ENCODE measurements at places on chromosomes 7 and 10.

DNA sequence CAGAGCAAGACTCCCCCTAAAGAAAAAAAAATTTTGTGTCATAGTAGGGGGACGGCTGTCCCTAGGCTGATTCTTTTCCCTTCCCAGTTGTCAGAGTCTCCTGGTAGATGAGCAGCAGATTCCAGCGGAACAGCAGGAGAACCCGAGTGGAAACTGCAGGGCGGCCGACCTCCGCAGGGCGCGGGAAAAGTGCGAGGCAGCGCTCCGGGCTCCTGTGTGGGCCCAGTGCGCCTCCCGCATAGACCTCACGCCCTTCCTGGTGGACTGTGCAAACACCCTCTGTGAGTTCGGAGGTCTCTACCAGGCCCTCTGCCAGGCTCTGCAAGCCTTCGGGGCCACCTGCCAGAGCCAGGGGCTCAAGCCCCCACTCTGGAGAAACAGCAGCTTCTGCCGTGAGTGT, 46.0 kb downstream of the ZAN start:
- no peak for DNase-seq

DNA sequence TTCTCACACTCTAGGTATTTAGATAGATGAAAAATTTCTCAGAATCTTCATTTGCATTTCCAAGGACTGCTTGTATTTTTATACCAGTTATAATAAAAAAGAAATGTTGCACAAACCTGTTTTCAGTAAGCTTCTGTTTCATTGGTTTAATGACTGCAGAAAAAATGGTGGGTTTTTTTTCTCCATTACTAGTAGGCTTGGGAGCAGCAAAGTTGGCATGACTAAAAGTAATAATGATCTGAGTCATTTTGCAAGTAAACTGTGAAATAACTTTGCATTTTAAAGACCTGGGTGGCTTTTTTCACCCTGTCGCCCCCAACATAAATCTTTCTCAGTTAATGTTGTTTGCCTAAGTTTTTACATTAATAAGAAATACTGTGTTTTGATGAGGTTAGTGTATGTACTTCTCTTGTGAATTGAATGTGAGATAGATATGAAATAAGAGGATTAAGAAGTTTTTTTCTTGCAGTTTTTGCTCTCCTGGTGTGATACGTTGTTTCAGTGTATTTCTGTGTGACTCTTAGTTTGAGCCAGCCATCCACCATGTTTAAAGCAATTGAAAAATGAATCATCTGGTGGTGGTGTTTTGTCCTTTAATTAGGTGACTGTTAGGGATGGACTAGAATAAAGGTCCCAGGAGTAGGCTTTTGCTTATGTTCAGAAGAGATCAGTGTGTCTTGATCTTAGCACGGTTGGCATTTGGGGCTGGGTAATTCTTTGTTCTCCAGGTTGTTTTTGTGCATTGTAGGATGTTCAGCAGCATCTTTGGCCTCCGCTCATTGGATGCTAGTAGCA, 1.8 kb downstream of the GNAI1 start:
- no peak for DNase-seq

- DNase-seq = peak; percentile 42
Measured at GRCh38 chr10:14588084-14588937, 186.4 kb downstream of the FAM107B start.

GRCh38 chr10:129335396-129335795, 131.6 kb upstream of the MGMT start:
- no peak for DNase-seq

- DNase-seq = no peak
Measured at GRCh38 chr10:3206511-3207157, 34.1 kb upstream of the PITRM1 start.

DNA sequence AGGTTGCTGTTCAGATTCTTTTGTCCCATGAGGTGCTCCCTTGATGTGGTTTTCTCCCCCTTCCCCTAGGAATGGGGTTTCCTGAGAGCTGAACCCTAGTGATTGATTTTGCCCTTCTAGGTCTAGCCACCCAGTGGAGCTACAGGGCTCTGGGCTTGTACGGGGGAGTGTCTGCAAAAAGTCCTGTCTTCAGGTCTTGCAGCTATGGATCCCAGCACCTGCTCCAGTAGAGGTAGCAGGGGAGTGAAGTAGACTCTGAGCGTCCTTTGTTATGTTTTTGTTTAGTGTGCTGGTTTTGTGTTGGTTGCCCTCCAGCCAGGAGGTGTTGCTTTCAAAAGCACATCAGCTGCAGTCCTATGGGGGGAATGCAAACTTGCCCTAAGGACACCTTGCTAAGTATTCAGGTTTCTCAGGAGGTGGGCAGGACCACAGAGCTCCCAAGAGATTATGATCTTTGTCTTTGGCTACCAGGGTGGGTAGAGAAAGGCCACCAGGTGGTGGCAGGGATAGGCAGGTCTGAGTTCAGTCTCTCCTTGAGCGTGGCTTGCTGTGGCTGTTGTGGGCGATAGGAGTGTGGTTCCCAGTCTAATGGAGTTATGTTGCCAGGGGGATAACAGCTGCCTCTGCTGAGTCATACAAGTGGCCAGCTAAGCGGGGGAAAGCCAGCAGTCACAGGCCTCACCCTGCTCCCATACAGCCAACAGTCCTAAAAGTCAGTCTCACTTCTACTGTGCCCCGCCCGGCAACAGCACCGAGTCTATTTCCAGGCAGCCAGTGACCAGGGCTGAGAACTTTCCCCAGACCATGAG, 92.4 kb upstream of the JCAD start:
- no peak for DNase-seq

DNA sequence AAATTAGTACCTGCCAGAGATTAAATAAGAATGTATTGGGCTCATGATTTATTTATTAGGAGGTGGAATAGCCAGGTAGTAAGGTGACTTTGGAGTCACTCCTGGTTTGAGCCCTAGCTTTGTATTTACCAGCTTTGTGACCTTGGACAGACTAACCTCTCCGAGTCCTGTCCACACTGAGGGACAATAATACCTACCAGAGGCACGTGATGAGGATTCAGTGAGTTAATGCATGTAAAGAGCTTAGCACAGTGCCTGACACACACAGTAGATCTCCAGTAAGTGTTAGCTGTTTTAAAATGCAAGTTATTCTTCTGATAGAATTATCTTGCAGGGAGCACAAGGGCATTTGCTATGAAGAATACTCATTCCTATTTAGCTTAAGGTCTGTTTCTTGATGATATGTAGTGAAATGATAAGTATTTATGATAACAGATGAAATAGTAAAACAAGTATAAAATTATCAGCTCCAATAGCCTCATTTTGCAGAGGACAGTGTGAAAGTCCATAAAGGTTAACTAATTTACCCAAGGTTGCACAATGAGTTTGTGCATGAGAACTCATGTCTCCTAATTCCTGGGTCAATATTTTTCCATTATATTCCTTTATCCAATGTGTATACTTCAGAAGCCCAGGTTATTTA, 36.4 kb downstream of the RABGEF1 start:
- DNase-seq = no peak

DNA sequence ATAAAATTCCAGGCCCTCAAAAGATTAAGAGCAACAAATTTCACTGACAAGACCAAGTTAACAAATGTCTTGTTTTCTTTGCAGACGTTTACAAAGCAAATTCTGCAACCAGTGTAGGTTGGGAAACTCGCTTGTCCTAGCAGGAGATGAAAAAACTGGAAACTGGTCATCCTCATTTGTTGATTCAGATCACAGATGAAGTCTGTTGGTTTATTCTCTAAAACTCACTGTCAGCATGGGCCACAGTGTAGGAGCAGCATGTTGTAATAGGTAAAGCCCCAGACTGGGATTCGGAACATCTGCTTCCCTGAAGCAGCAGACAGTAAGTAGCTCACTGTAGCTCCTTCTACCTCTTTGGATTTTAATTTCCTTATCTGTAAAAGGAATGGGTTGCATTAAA, 31.5 kb downstream of the PANK1 start:
- no peak for DNase-seq

DNA sequence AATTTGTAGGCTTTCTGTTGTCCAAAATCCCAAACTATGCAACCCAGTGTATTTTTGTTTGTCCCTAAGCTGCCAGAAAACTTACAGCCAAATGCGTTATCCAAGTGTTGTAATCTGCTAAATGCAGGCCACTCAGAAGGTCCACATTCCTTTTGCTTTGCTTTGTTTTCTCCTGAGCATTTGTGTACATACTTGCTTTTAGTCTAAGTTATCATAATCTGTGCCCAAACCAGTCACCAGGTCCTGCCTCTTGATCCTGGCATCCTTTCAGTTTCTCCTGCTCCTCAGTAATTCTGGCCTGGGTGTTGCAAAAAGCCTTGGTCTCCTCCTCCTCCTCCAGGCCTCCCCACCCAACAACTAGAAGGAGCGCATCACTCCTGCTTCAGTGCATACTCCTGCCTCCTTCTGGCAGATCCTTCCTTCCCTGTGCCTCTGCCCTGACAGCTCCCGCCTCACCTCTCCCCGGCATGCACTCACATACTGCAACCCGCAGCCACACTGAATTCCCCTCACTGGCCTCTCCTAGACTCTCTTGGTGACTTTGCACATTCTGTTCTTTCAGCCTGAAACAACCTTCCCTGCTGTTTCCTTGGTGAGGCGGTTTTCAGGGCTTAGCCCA, 2.3 kb downstream of the DENND2A start:
- no peak for DNase-seq

- no peak for DNase-seq
Measured at GRCh38 chr7:111958431-111958830, 247.8 kb downstream of the DOCK4 start.

DNA sequence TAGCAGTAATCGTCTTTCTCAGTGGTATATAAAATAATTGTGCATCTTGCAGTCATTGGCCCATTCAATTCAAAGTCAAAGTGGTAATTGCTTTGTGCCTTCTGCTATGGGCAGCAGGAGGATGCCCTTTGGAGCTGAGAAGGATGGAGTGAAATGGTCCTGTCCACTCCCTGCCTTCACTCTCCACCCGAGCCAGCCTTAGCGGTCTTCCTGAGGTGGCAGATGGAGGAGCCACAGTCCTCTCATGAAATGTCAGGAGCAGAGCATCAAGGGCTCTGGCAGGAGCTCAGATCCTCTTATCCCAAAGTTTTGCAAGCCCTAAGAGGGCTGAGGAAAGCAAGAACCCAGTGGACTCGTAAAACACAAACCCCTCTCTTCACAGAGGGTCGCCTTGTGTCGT, 199.4 kb downstream of the DYNC1I1 start:
- no peak for DNase-seq

GRCh38 chr10:86024281-86025041, 342.1 kb downstream of the GRID1 start:
- no peak for DNase-seq
